Inflammatory macrophage (primary cell): ENCODE measurements at places on chromosomes 1 and 21.
A peak's percentile ranks its signal among the peaks of the same experiment; 100 is the strongest.

- no peak for DNase-seq
These were observed 108.7 kb upstream of the IGSF21 start for GRCh38 chr1:17998889-17999288.

GRCh38 chr1:186722711-186723309, 42.6 kb upstream of the PTGS2 start:
- DNase-seq = peak; percentile 60

DNA sequence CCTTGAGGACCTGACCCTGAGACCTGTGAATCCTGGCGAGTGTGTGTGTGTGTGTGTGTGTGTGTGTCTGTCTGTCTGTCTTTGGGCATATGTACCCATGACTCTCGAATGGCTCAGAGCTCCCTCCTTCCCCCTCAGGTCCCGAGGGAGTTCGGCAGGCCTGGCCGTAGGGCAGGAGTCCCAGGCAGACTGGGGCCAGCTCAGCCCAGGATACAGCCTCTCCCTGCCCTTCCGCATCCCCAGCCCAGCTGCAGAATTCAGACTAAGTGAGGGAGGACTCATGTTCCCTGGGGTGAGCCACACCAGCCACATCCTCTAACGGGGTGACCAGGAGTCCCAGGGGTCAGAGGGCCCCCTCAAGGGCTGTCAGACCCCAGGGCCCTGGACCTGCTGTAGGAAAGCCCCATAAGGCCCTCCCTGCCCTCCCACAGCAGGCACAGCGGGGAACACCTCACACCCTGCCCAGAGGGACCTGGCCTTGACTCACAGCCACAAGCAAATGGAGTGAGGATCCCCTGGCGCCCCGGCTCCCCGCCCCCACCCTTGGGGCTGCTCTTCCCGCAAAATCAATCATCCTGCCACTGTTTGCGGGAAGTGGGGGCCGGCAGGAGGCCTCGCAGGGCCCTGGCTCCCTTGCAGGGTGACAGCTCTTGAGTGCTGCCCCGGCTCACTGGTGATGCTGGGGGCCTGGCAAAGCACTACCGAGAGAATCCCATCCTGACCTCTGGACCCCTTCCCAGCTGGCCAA, 101.7 kb upstream of the CASZ1 start:
- DNase-seq = no peak

- DNase-seq = no peak
These were observed 33.7 kb upstream of the IFI44L start for GRCh38 chr1:78586572-78586971.

- no peak for DNase-seq
These were observed 13.0 kb downstream of the PCNX2 start for GRCh38 chr1:233282582-233282886.

DNA sequence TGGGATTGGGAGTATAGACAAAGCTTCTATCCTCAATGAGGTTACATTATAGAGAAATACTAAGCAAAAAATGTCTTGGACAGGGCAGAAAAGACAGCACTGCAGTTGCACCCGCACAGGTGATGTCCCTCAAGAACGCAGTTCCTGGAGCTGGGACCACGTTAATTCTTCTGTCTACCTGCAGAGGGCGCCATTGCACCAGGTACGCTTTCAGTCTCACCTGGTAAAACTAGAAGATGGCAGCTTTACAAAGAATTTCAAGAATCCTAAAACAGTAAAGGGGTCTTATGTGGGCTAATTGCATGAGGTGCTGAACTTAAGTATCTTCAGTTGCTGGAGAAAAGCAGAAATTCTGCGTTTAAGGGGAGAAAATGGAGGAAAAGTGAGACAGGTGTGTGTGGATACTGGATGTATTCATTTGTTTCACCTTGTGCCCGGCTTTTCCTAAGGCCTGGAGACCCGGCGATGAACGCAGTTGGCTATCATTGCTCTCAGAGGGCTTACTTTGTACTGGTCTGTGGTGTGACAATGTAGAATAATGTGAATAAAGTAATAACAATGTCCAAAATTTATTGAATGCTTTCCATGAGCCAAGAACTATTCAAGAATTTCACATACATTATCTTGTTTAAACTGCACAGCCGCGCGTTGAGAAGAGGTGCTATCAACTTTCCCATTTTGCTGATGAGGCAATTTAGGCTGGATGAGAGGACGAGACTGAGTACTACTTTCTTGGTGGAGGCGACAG, 276.3 kb upstream of the GREM2 start:
- no peak for DNase-seq

- no peak for DNase-seq
These were observed 326.5 kb upstream of the FMN2 start for GRCh38 chr1:239765163-239765562.

DNA sequence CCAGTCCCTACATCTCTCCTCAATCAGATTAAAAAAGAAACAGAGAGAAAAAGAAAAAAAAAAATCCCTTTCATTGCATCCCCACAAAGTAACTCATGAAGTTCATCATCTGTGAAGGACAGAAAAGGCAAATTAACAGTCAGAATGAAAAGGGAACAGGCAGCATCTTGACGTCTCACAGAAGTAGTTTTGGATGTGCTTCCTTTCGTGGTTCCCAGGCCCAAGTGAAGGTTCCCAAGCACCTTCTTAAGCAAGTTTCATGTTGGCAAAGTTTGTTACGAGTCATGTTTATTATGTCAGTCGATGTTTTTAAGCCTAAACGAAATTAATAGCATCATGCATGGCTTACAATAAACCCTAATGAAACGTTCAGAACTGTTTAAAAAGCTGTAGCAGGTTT, 475.2 kb downstream of the SETD4 start:
- DNase-seq = no peak

- DNase-seq = no peak
These were observed 25.8 kb downstream of the CD247 start for GRCh38 chr1:167492481-167492910.

DNA sequence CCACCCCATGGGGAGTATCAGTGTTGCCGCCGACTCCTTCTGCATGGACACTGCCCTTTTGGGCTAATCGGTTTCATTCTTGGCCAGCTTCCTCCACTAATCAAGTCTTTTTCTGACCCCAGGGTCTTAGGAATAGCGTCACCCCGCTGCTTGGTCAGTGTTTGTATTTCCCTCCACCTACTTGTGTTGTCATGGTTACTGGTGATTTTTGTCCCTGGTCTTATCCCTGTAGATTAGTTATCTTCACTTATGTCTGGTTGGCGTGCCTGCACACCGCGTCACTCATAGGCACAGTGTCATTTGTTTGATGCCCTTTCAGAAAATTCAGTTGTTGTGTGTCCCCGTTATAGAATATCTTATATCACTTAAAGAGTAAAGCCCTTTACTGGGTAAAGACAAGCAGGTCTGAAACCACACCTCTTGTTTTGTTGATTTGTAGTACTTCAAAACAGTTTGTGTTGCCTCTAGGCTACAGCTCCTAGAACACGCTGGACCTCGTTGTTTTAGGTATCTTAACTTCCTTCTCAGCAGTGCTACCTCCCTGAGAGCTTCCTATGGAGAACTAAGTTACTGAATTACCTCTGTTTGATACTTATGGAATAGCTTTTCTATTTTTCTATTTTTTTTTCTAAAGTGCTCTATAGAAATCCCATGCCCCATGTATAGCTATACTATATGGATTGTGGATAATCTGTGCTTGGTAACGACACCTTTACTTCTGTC, 868 bp downstream of the PPP1R12B start:
- DNase-seq = peak; percentile 34

GRCh38 chr1:24899581-24900485, 30.2 kb downstream of the RUNX3 start:
- DNase-seq = no peak

GRCh38 chr1:197544553-197544952, 230.7 kb downstream of the DENND1B start:
- DNase-seq = no peak

- peak; percentile 48 for DNase-seq
These were observed 20.2 kb downstream of the NFYC start for GRCh38 chr1:40711465-40712404.

DNA sequence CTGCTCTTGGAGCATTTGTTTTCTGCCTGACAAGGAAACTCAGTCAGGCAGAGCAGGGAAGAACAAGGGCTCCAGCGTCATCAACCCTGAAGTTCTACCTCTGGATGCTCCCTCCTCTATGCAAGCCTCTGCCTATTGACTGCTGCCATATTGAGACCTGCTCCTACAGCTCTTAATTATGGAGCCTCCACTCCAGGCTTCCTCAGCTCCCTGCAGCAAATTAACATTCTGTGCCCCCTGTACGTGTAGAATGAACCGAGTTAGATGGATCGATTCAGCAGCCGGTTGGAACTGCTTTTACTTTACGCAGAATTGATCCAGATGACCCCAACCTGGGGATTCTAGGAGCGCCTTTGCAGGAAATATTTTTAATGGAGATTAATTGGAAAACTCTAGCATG, 68.7 kb downstream of the KIRREL1 start:
- no peak for DNase-seq

DNA sequence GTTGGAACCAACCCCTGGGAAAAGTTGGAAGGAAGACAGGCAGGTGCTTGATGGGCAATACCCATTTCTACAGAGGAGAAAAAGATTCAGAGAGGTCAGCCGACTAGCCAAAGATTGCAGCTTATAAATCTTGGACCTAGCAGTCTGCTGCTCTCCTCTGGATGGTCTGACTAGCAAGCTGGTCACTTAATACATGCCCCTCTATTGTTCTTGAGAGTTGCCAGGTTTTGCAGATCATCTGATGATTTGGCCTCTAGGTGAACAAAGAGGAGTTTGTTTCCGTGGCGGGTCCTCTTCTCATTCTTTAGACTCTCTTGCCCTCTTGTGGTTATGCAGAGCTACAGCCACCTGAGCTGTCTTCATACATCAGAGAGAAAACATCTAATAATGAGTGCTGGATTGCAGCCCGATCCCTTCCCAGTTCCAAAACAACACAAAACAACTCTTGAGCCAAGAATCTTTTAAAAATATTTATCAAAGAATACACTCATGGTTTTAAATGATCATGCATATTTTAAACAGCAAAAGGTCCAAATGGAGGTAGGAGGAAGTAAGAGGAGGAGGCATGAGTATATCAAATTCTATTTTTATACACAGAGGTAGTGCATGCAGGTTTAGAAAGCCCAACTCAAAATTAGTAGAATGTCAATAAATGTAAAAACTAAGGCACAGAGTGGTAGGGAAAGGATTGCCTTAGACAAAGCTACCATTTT, 115.7 kb downstream of the SLC30A10 start:
- DNase-seq = peak; percentile 29

DNA sequence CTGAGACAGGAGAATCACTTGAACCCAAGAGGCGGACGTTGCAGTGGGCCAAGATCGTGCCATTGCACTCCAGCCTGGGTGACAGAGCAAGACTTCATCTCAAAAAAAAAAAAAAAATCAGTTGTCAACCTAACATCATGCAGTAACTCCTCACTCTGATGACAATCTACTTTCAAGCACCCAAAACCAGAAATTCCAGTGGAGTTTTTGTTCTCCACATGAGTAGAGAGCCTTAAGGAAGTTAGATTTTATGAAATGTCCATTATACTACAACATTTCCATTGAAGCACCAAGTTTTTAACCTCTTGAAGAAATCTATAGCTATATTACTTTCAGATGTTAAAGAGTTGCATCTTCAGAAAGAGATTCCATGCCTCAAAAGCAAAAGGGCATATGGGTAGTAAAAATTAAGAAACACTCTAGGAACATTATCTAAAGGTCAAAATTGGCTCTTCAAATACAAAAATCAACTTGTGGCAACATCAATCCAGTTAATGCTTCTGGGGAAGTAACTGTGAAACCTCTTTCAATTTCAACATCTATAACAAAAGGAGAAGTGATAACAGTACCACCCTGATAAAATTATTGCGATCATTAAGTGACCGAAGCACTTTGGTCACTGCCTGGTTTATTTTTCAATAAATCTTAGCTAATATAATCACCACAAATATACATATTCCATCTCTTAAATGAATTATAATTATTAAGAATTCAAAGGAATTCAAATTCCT, 7.7 kb downstream of the LPGAT1 start:
- peak; percentile 84 for DNase-seq

DNA sequence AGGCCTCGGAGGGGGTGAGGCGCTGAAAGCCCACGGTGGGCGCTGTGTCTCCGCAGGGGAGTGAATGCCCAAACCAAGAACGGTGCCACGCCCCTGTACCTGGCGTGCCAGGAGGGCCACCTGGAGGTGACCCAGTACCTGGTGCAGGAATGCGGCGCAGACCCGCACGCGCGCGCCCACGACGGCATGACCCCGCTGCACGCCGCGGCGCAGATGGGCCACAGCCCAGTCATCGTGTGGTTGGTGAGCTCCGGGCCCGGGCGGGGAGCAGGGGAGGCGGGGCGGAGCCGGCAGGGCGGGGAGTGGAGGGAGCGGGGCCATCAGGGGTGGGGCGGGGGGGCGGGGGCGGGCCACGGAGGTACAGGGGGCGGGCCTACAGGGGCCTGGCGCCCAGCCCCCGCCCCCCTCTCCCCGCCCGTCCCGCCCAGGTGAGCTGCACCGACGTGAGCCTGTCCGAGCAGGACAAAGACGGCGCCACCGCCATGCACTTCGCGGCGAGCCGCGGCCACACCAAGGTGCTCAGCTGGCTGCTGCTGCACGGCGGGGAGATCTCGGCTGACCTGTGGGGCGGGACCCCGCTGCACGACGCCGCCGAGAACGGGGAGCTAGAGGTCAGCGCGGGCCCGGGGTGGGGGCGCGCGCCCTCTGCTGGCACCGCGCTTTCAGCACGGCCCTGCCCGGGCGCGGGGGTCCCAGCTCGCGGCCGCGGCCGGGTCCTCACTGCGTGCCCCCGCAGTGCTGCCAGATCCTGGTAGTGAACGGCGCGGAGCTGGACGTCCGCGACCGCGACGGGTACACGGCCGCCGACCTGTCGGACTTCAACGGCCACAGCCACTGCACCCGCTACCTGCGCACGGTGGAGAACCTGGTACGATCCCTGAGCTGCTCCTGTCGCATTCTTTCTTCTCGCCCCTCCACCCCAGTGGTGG, 15.9 kb downstream of the ESPN start:
- DNase-seq = no peak

GRCh38 chr1:207304710-207305488, 16.6 kb upstream of the CD55 start:
- DNase-seq = no peak

- DNase-seq = no peak
These were observed 121.2 kb downstream of the HMGB4 start for GRCh38 chr1:33984906-33985565.

DNA sequence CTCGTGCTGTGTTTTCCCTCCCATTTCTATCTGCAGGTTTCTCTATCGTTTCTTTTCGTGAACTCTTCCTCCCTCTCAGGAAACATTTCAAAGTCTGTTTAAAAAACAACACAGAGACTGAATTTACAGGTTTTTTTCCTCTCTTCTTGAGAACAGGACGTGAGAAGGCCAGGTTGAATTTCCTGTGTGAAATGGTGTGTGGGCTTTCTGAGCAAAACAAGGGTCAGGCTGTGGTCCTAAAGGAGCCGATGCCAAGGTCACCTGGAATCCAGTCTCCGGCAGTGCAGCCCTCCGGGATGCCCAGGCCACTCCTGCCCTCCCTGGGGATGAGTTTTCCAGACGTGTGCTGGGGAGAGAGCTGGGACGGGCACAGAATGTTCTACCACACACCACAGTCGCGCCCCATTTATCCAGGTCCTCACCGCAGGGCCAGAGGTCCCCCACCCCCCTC, 62.7 kb upstream of the RUNX3 start:
- DNase-seq = no peak

DNA sequence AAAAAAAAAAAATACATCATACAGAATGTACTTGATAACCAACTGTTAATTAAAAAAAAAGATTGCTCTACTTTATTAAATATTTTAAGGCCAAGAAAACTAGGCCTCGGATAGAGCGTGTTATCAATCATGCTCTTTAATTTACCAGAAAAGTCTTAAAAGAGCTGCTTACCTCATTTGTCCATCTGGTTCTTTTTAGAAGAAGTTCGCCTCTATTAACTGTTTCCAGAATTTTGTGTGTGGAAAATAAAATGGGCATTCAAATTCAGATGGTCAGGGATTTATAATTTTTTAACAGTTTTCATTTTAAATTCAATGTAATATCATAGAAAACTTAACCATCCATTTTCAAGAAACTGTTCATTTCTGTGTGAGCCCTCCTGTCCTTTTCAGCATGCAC, 53.8 kb downstream of the KCNK1 start:
- no peak for DNase-seq
